ENCODE measurements at places on chromosomes 3 and 15. TPM values are rescaled to one million over a fixed set of nuclear protein-coding genes. Genes with fewer than 3 reads are reported as not detected.

The ACSBG1 gene
- total RNA-seq: 0.58 TPM

The BFSP2 gene
- total RNA-seq: not detected

The THRB gene
- 26.2 TPM for total RNA-seq

The NME9 gene
- total RNA-seq: not detected

The ARGFX gene
- total RNA-seq: not detected

The ALPK3 gene
- total RNA-seq: 1.1 TPM

The NBEAL2 gene
- 51.4 TPM for total RNA-seq

The ARPIN gene
- total RNA-seq: 40.0 TPM

The PAQR5 gene
- 63.6 TPM for total RNA-seq

The XYLB gene
- total RNA-seq: 19.2 TPM

The KCNMB3 gene
- 2.4 TPM for total RNA-seq

The MORC1 gene
- total RNA-seq: not detected

The GREM1 gene
- 46.0 TPM for total RNA-seq

The PROS1 gene
- 33.0 TPM for total RNA-seq

The CLRN1 gene
- total RNA-seq: not detected

The CCR1 gene
- total RNA-seq: 1.3 TPM

The ATOSA gene
- total RNA-seq: 46.4 TPM

The NUSAP1 gene
- 20.8 TPM for total RNA-seq

The RLBP1 gene
- not detected for total RNA-seq

The KIF7 gene
- total RNA-seq: 2.5 TPM

The HOMER2 gene
- total RNA-seq: 2.1 TPM

The FBXW12 gene
- not detected for total RNA-seq

The ATP8B4 gene
- 1.9 TPM for total RNA-seq

The ARPP21 gene
- 0.14 TPM for total RNA-seq

The STRIT1 gene
- total RNA-seq: not detected

The GRK7 gene
- total RNA-seq: not detected

The MASP1 gene
- total RNA-seq: 15.7 TPM

The KBTBD12 gene
- total RNA-seq: 3.8 TPM

The LRTM1 gene
- not detected for total RNA-seq

The RTP4 gene
- total RNA-seq: 5.9 TPM

The SATB1 gene
- total RNA-seq: 38.3 TPM

Measured in left colon (tissue), 2 donors.